Retinal pigment epithelial cell (primary cell): ENCODE measurements at places on chromosomes 4 and X.

- DNase-seq = no peak
These were observed 233.5 kb downstream of the SCFD2 start for GRCh38 chr4:53132132-53132891.

GRCh38 chrX:10011261-10011931 lies 44.2 kb downstream of the CLDN34 start:
- no peak for DNase-seq

GRCh38 chr4:96154676-96155075 lies 314.8 kb downstream of the PDHA2 start:
- DNase-seq = peak; percentile 21

DNA sequence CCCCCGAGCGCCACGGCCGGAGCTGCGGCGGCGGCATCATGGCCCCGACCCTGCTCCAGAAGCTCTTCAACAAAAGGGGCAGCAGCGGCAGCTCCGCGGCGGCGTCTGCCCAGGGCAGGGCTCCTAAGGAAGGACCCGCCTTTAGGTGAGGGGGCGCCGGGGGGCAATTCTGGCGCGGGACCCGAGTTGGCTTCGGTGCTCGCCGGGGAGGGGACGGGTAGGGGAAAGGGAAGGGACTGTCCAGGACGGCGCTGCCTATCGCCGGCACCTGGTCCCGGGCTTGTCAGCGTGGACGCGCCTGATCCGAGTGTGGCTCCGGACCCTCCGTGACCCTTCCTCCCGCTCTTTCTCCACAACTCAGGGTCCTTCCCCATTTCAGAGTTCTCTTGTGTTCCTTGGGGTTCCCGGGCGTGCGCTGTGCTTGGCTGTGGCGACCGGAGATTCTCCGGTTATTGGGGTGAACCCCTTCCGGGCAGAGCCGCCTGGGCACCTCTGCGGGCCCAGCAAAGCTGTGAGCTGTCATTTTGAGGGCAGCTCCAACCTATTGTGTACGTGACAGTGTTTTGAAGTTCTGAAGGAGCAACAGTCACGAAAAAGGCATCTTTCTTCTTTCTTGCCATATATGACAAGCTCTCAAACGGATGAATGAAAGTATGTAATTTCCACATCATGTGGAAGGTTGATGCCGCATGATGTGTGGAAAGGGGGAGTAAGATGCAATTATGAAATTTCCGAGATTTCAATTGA lies 522 bp downstream of the FNIP2 start:
- DNase-seq = no peak

DNA sequence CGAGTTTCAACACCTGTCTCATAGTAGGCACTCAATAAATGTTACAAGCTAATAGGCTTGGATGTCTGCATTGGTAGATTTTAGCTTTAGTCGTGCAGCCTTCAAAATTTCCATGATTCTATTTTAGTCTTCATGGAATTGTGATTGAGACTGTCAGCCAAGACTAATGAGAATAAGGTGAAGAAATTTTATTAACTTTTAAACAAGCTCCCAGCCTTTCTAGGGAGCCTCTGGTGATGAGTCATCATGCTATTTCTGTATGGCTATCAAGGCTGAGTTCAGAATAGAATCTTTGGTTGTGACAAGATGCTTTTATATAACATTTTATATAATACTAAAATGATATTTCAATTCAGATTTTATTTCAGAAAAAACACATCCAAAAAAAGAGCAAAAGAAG lies 685.8 kb downstream of the GABRG1 start:
- peak; percentile 25 for DNase-seq

DNA sequence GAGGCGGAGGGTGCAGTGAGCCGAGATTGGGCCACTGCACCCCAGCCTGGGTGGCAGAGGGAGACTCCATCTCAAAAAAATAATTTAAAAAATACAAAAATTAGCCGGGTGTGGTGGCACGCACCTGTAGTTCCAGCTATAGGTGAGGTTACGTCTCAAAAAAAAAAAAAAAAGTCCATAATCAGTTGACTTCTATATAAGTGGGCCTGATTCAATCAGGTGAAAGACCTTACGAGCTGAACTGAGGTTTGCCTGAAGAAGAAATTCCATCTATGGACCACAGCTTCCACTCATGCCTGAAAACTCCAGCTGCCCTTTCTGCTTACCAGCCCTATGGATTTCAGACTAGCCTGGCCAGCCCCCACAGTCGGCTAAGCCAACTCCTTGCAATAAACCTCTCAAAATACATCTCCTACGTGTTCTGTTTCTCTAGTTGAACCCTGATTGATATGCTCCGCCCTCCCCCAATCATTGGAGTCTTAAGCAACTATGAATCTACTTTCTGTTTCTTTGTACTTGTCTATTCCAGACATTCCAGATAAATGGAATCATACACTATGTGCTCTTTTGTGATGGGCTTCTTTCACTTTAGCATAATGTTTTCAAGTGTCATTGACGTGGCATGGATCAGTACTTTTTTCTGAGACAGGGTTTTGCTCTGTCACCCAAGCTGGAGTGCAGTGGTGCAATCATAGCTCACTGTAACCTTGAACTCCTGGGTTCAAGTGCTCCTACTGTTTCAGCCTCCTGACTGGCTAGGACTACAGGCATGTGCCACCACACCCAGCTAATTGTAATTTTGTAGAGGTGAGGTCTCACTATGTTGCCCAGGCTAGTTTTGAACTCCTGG lies 36.6 kb downstream of the SAT1 start:
- DNase-seq = no peak

- DNase-seq = no peak
These were observed 197.4 kb upstream of the ATP6AP2 start for GRCh38 chrX:40383360-40383759.

DNA sequence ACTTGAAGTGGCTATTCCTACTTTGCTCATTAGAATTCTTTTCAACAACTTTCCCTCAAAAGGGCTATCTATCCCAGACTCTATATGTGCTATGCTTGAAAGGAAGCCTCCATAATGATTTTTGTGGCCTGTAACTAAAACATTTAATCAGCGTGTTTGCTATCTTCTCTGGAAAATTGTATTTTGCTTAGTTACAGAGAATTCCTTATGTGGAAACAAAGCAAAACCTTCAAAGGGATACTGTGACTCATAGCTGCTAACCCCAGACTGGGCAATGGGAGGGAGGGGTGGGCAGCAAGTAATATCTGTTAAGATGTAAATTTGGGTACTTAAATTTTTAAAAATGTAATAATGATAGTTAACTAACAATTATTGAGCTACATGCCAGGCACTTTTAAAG lies 3.7 kb downstream of the SLC25A14 start:
- no peak for DNase-seq

DNA sequence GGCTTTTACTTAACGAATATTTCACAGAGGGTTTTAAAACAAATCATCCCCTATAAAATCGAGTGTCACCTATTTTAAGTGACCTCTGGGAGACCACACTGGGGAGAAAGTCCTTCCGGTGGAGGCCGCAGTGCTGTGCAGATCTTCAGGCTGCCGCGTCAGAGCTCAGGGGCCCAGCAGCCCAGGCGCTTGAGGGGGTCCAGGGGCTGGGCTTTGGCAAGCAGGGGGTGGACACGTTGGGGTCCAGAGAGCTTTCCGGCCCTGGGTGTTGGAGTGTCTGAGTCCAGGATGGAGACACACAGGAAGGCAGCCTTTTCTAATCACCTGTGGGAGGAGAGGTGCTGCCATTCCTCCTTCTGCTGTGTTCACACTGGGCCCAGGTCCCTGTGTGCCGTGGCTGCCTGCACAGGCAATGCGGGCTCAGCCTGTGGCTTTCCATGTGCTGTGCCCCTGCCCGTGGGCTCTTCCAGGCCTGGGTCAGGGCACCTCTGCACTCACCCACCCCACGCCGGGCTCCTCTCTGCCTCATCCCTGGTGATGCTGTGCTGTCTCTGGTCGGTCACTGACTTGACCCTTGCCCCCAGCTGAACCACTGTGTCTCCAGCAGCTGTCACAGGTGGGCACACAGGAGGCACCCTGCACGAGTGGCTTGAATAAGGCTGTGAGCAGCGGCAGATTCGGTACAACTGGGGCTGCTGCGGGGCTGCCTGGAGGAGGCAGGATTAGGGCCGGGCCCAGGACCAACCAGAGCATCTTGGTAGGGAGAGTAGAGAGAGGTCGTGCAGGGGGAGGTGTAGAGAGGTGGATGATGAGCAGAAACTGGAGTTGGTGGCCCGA lies 10.0 kb downstream of the HTRA3 start:
- no peak for DNase-seq

- DNase-seq = no peak
These were observed 74.4 kb upstream of the EFNB1 start for GRCh38 chrX:68754406-68754805.

GRCh38 chrX:12058087-12058486 lies 80.2 kb upstream of the FRMPD4 start:
- no peak for DNase-seq

DNA sequence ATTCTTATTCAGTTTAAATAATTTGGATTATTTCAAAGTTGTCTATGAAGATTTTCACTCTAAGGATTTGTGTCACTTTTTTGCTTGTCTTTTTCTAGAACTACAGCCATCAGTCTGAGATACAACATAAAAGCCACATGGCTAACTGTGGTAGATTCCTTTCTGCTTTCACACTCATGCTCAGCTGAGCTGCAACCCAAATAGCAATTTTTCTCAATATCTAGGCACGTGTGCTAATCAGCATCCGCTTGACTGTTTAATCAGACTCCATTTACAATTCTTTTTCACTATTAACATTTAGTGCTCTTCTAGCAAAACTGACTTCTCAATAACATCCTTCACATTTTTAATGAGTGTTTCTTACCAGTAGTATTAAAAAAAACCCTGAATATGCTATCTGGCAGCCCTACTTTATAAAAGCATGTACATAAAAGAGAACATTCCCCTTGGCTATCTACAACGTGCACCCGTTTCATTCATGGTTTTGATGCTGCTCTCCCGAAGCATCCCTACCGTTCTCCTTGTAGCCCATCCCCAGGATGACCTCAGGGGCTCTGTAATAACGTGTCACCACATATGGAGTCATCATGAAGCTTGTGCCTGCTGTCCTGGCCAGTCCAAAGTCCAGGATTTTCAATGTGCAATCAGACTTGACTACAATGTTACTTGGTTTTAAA lies 259.2 kb downstream of the MAPK10 start:
- no peak for DNase-seq

- DNase-seq = no peak
These were observed 10.1 kb upstream of the CXCL8 start for GRCh38 chr4:73730292-73730691.
